Immature natural killer cell (primary cell): ENCODE measurements at places on chromosomes 4 and X.
A peak's percentile ranks its signal among the peaks of the same experiment; 100 is the strongest.

DNA sequence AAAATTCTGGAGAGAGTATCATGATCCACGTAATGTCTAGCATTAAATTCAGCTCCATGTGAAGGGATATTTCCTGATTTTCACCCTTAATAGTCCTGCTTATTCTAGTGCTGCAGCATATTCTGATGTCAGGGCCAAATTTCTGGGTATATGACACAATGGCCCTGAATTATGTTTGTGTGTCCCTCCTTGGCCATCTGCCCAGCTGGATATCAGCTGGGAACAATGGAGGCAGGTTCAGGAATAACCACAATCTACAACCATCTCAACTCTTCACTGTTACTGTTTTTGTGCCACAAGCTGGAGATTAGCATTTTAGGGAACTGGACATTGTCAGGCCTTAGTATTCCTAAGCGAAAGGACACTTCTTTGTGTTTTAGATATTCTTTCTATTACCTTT lies 3.5 kb downstream of the GLRB start:
- no peak for DNase-seq
- no peaks in the 10 kb centered on the region for H3K4me1 ChIP-seq
- no peaks in the 10 kb centered on the region for H3K27me3 ChIP-seq
- no peaks in the 10 kb centered on the region for H3K36me3 ChIP-seq

DNA sequence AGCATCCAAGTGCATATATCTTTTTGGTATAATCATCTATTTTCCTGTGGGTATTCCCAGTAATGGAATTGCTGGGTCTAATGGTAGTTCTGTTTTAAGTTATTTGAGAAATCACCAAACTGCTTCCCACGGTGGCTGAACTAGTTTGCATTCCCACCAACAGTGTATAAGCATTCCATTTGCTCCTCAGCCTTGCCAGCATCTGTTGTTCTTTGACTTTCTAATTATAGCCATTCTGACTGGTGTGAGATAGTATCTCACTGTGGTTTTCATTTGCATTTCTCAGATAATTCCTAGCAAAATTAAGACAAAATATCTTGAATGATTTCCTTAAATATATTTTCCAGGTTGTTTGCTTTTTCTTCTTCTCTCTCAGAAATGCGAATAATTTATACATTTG lies 341.1 kb downstream of the GBA3 start:
- H3K27me3 ChIP-seq: no peaks in the 10 kb centered on the region
- H3K27ac ChIP-seq: no peak overlapping the region
- H3K4me1 ChIP-seq: no peaks in the 10 kb centered on the region
- no peak overlapping the region for H3K4me3 ChIP-seq
- DNase-seq: no peak
- H3K36me3 ChIP-seq: no peaks in the 10 kb centered on the region

DNA sequence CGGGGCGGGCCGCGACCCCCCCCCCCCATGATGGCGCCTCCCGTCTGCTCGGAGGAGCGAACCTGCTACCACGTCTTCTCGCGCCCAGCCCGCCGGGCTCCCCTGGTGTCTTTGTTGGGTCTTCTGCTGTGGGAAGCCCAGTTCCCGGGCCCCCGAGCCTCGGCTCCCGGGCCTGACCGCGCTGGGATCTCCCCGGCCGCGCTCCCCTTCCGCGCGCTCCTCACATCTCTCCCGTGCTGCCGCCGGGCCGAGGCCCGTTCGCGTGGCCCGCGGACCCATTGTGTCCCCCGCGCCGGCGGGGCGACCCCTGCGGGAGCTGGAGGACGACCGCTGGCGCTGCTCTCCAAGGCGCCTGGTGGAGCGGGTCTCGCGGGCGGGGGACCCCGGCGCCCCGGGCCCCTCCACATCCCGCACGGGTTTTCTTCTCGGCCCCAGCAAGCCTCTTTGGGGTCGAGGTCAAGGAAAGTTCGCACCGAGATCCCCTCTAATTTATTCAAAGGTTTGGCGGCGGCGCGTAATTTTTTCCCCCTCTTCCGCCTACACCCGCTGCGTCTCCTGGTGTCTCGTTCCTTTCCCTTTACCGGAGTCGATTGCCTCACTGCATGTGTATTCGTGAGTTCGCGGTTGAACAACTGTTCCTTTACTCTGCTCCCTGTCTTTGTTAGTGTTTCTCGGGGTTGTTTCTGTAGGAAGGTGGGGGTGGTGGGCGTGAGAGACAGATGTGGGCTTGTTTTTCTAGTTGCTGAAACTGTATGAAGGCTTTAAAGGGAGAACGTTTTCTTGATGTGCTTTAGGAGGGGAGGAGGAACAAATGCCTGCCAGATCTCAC lies 770 bp downstream of the SMAD1 start:
- DNase-seq: peak; percentile 13
- no peaks in the 10 kb centered on the region for H3K36me3 ChIP-seq
- peaks cover 6% of the 10 kb centered on the region for H3K4me1 ChIP-seq

- H3K27me3 ChIP-seq: no peaks in the 10 kb centered on the region
- H3K27ac ChIP-seq: no peak overlapping the region
- no peak for DNase-seq
- H3K4me3 ChIP-seq: no peak overlapping the region
- no peaks in the 10 kb centered on the region for H3K4me1 ChIP-seq
Observed at GRCh38 chrX:26026179-26026578, 112.0 kb upstream of the MAGEB18 start.

GRCh38 chr4:147709999-147710398 lies 21.9 kb upstream of the ARHGAP10 start:
- peaks cover 10% of the 10 kb centered on the region for H3K4me1 ChIP-seq
- H3K27me3 ChIP-seq: peaks cover 1% of the 10 kb centered on the region
- DNase-seq: no peak
- no peaks in the 10 kb centered on the region for H3K36me3 ChIP-seq
- no peak overlapping the region for H3K4me3 ChIP-seq
- H3K27ac ChIP-seq: no peak overlapping the region

GRCh38 chrX:46477435-46477834 lies 67.8 kb downstream of the ZNF674 start:
- H3K27me3 ChIP-seq: peaks cover 3% of the 10 kb centered on the region
- no peak for DNase-seq
- H3K4me1 ChIP-seq: no peaks in the 10 kb centered on the region
- H3K36me3 ChIP-seq: peaks cover 9% of the 10 kb centered on the region
- H3K4me3 ChIP-seq: no peak overlapping the region
- no peak overlapping the region for H3K27ac ChIP-seq

- no peak overlapping the region for H3K27ac ChIP-seq
- H3K4me1 ChIP-seq: no peaks in the 10 kb centered on the region
- no peak overlapping the region for H3K4me3 ChIP-seq
- H3K27me3 ChIP-seq: peaks cover 5% of the 10 kb centered on the region
- H3K36me3 ChIP-seq: peaks cover 27% of the 10 kb centered on the region
- DNase-seq: no peak
Observed at GRCh38 chr4:15488658-15489470, 19.2 kb downstream of the CC2D2A start.

GRCh38 chrX:139191286-139191685 lies 339.3 kb upstream of the F9 start:
- H3K36me3 ChIP-seq: no peaks in the 10 kb centered on the region
- H3K27me3 ChIP-seq: peaks cover 7% of the 10 kb centered on the region
- DNase-seq: no peak
- no peak overlapping the region for H3K27ac ChIP-seq

- no peaks in the 10 kb centered on the region for H3K27me3 ChIP-seq
- H3K36me3 ChIP-seq: no peaks in the 10 kb centered on the region
- H3K27ac ChIP-seq: no peak overlapping the region
- no peaks in the 10 kb centered on the region for H3K4me1 ChIP-seq
- no peak for DNase-seq
- H3K4me3 ChIP-seq: no peak overlapping the region
Observed at GRCh38 chrX:14690553-14690952, 161.2 kb downstream of the GLRA2 start.

GRCh38 chrX:24513416-24513815 lies 48.3 kb downstream of the PDK3 start:
- H3K36me3 ChIP-seq: no peaks in the 10 kb centered on the region
- H3K4me3 ChIP-seq: no peak overlapping the region
- H3K27me3 ChIP-seq: peaks cover 2% of the 10 kb centered on the region
- H3K27ac ChIP-seq: no peak overlapping the region
- no peak for DNase-seq
